ENCODE measurements at places on chromosomes 2 and 18. TPM values are rescaled to one million over a fixed set of nuclear protein-coding genes. Genes with fewer than 3 reads are reported as not detected.

The FBXO48 gene
- total RNA-seq: 0.55 TPM

The CAPN14 gene
- total RNA-seq: 0.03 TPM

The OR6B3 gene
- total RNA-seq: not detected

The FSHR gene
- total RNA-seq: not detected

The PIEZO2 gene
- 0.47 TPM for total RNA-seq

The CD28 gene
- not detected for total RNA-seq

The LOXL3 gene
- total RNA-seq: 0.50 TPM

The FOXI3 gene
- total RNA-seq: not detected

The CENPA gene
- total RNA-seq: 55.9 TPM

The CARF gene
- total RNA-seq: 0.54 TPM

The CHRND gene
- not detected for total RNA-seq

The MEP1B gene
- total RNA-seq: not detected

The APCDD1 gene
- total RNA-seq: not detected

The RESP18 gene
- total RNA-seq: not detected

The RAX gene
- not detected for total RNA-seq

The CPO gene
- total RNA-seq: not detected

The TUBA4B gene
- total RNA-seq: 0.28 TPM

The CCL20 gene
- total RNA-seq: 4.2 TPM

The RGPD8 gene
- total RNA-seq: 1.6 TPM

The E2F6 gene
- total RNA-seq: 24.7 TPM

The KHK gene
- 10.4 TPM for total RNA-seq

The HPCAL1 gene
- total RNA-seq: 259 TPM

The IGFBP2 gene
- total RNA-seq: 84.7 TPM

The FTCDNL1 gene
- 2.8 TPM for total RNA-seq

The RPRM gene
- total RNA-seq: not detected

The OTOF gene
- 0.10 TPM for total RNA-seq

The TLX2 gene
- 0.48 TPM for total RNA-seq
